ENCODE measurements at places on chromosomes 5 and 9.
A peak's percentile ranks its signal among the peaks of the same experiment; 100 is the strongest.

DNA sequence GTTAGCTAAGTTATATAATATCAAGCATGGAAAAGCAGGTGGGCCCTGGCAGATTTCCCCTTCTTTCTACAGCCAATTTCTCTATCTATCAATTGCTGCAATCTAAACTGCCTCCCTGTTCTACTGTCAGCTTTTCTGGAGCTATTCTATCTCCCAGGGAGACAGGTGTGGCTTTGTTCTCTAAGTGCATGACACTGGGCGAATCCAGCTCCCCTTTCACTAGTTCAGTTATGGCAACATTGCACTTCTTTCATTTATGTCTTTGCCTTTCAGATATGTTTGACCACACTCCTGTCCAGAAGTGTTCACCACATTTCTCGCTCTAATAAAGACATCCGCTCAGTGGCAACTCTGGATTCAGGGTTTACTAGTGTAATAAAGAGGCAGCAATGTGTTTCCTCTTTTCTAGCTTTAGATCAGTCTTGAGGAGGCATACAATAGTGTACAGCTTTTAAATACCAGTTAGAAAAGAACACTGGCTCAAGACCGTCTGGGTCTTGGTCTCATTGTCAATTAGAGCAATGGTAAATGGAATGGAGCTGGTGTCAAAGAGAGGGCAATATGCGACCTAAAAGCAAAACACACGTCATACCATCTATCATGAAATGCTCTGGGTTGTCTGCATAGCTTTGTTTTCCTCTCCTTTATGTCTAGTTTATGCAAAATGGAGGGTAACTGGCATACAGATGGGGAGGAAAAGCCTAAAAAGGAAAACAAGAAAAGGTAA, 197.0 kb downstream of the SLF1 start:
- no peak for DNase-seq

DNA sequence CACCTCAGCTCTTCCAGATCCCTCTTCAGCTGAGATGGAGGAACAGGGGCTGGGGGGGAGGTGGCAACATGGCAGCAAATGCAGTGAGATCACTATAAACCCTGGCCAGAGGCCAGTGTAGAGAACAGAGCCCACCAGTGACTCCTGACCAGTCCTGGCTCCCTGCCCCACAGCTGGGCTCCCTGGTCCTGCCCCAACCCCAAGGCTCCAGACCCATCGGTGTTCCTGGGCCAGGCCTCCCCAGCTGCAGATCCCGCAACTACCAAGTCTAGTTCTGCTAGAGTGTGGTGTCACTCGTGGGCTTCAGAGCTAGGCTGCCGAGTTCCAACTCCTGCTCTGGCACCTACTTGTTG, 16.8 kb downstream of the AKNA start:
- no peak for DNase-seq

GRCh38 chr5:91288118-91288916, 94.8 kb downstream of the ARRDC3 start:
- no peak for DNase-seq

GRCh38 chr9:95272830-95273229, 44.7 kb downstream of the FANCC start:
- DNase-seq, result no peak

- no peak for DNase-seq
Measured at GRCh38 chr5:66553368-66553912, 42.8 kb upstream of the MAST4 start.

GRCh38 chr9:113641100-113641885, 177.8 kb downstream of the RGS3 start:
- DNase-seq, result no peak

DNA sequence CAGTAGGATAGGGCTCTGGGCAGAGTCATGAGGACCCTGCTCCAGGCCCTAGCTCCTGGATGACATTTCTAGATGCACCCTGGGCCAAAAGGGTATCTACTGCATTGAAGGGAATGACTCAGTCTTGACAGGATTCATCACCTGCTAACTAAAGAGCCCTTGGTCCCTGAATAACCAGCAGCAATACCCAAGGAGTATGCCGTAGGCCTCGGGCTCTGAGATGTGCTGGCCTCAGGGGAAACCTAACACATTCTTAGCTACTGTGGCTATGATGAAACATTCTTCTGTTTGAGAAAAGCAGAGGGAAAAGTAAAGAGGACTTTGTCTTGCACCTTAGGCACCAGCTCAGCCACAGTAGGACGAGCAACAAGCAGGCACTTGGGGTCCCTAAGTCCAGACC, 89.5 kb upstream of the SLC1A1 start:
- no peak for DNase-seq

DNA sequence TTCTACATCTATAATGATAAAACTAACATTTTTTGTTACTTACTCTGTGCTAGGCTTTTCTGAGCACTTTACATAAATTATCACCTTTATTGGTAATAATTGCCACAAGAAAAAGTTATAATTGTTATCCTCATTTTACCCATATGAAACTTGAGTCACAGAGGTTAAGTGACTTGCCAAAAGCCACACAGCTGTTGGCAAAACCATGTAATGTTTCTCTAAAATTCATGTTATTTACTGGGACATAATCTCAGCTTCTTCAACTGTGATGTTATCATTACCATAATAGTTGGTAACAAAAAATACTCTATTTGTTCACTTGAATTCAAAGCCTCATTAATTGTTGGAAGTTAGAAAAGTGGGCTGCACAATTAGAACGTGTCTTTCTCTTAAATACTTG, 437.3 kb downstream of the BRINP1 start:
- no peak for DNase-seq

GRCh38 chr5:139947727-139948126, 95.4 kb downstream of the NRG2 start:
- DNase-seq, result no peak

DNA sequence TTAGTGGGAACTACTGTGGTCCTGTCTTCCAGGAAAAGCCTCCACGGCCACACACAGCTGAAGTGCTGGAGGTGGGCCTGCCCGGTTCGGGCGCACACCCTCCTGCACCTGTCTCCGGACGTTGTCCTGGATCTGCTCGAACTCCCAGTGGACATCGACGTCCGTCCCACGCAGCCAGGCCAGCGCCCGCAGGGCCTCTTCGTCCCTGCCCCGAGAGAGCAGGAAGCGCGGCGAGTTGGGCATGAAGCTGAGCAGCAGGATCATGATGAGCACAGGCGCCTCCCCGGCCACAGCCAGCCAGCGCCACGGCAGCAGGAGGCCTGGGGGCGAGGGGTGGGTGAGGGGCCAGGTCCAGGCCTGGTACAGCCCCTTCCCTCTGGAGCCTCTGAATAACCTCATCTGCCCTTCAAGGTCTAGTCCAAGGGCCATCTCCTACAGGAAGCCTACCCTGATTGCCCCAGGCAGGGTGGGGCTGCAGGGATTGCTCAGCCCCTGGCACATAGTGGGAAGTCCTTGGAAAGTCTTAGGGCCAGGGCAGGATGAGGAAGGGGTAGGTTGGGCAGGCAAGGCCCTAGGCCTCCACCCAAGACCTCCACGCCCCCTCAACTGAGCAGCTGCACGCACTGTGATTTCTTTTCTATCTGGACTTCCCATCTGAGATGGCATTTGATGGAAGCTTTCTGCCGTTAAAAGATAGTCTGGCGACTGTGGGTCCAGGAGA, 3.4 kb downstream of the SLC2A6 start:
- no peak for DNase-seq

- no peak for DNase-seq
Measured at GRCh38 chr5:61416010-61416409, 84.0 kb downstream of the ZSWIM6 start.

GRCh38 chr5:160451281-160451680, 29.6 kb downstream of the PTTG1 start:
- no peak for DNase-seq

DNA sequence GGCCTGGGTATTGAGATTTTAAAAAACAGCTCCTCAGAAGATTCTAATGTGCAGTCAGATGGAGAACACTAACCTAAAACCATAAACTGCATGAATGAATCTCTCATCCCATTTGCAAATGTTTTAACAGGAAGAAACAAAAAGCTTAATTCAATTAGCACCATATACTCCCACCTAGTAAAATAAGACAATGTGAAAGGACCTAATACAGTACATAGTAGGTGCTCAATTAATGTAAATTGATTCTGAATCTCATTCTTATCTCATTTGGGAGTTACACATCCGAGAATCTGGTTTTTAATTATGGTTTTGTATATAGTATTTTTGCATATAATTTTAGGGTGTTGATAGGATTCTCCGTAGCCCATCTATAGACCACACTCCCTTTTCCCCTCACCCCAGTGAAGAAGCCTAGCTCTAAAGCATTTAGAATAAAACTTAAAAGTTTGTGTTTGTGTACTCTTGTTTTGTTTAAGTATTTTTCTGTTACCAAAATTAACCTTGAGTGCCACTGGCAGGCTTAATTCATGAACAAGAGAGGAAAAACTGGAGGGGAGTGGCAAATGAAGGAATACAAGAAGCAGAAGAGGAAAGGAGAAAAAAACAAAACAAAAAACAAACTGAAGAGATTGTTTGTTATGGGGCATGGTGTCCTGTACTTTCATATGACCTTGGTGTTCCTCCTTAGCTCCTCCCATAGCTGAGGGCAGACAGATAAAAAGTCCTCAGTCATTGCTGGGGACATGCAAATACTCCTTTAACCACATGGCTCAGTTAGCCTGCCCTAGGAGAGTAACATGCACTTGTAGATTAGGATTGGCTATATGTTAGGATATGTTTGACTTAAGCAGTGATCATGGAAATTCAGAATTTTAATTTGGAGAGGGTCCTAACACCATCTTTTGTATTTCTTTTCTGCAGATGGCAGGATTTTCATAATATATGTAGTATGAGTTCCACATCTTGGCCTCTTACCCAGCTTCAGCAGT, 1.2 kb downstream of the RNF14 start:
- no peak for DNase-seq

- no peak for DNase-seq
Measured at GRCh38 chr5:74631081-74631953, 9.2 kb downstream of the ENC1 start.

DNA sequence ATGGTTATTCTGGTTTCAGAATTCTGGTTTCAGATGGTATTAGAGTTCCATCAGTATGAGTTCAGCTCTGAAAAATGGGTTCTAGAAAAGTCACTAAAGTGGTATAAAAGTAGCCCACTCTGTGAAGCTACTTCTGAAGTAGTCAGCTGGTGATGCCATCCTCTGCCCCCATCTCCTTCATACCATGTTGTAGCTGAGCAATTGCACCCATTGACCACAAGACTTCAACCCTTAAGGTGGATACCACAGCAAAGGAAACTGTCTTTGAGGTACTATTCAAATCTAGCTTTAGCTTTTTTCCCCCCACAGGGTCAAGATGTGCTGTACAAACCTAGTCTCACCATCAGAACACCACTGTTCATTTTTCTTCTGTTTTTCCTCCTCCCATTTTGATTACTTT, 444.9 kb downstream of the DMAC1 start:
- no peak for DNase-seq

GRCh38 chr9:115034801-115035200, 83.2 kb downstream of the TNC start:
- DNase-seq, result peak; percentile 40

DNA sequence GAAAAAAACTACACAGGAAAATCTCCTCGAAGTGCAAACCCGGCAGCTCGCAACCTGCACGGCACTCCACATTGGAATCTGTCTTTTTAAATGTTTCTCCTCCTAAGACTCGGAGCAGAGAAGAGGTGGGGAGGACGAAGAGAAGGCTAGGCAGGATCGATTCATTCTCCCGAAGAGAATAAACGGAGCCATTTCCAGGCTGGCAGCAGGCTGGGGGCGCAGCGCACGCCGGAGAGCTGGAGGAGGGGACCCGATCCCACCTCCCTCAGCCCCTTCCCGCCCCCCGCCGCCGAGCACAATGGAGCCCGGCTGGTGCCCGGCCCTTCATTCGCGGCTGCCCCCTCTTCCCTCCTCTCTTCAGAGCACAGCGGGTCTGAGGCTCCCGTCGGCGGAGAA, 628 bp downstream of the HOMER1 start:
- peak; percentile 20 for DNase-seq

- DNase-seq, result no peak
Measured at GRCh38 chr9:16121601-16122286, 568.9 kb downstream of the CCDC171 start.

DNA sequence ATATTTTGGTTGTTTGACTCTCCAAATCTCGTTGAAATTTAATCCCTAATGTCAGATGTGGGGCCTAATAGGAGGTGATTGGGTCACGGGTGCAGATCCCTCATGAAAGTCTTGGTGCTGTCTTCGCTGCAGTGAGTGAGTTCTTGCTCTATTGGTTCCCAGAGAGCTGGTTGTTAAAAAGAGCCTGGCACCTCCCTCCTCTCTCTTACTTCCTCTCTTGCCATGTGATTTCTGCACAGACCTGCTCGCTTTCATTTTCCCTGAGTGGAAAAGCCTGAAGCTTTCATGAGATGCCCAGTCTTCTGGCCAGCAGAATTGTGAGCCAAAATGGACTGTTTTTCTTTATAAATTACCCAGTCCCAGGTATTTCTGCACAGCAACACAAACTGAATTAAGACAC, 221.6 kb downstream of the MAT2B start:
- no peak for DNase-seq

DNA sequence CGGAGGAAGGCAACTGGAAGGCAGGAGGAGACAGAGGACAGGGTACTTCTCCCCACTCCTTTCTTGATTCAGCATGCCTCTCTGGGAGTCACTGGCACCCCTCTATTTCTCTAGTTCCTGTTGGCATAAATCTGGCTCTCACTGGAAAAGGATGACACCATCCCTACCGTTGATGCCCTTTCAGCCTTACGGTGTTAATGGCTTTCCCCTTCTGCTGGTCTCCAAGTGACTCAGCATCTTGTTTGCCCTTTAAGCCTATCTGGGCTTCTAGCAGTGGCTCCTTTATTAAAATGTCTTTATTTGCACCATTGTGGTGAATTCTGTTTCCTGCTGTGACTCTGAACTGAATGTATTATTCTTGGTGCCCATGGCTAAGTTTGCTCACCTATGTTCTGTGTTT, 227.3 kb upstream of the GLRA1 start:
- DNase-seq, result no peak

- DNase-seq, result no peak
Measured at GRCh38 chr9:135103931-135104639, 16.6 kb downstream of the OLFM1 start.

GRCh38 chr5:172700365-172701290, 59.6 kb downstream of the NEURL1B start:
- no peak for DNase-seq

DNA sequence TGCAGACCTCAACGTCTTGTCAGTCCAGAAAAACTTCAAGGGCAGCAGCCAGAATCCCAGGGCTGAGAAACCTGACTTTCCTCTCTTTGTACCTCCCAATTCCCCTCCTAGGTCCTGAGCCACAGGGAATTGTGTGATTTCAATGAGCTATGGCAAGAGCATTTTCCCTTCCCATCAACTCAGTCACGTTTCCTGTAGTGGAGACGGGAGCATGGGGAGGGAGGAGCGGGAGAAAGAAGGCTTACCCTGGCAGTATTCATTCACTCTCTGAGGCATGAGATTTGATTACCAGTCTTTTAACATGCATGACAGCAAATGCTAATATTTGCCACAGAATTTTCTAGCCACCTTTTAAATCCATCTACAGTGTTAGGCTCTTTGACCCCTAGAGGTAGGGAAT, 109.4 kb upstream of the TBCA start:
- DNase-seq, result no peak

DNA sequence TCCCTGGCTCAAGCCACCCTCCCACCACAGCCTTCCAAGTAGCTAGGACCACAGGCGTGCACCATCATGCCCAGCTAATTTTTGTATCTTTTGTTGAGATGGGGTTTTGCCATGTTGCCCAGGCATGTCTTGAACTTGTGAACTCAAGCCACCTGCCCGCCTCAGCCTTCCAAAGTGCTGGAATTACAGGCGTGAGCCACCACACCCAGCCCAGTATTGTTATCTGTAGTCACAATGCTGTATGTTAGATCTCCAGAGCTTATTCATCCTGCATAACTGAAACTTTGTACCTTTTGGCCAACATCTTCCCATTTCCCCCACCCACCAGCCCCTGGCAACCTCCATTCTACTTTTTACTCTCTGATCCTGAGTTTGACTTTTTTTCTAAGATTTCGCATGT, 37.5 kb downstream of the CREBRF start:
- DNase-seq, result no peak
